Stimulated activated CD4-positive, alpha-beta T cell treated with anti-CD3 and anti-CD28 coated beads, Interleukin-1b, Interleukin-23, amount 100 ng/mL, for 4 hours (primary cell): ENCODE measurements at places on chromosomes 16 and 17.
A peak's percentile ranks its signal among the peaks of the same experiment; 100 is the strongest.

DNA sequence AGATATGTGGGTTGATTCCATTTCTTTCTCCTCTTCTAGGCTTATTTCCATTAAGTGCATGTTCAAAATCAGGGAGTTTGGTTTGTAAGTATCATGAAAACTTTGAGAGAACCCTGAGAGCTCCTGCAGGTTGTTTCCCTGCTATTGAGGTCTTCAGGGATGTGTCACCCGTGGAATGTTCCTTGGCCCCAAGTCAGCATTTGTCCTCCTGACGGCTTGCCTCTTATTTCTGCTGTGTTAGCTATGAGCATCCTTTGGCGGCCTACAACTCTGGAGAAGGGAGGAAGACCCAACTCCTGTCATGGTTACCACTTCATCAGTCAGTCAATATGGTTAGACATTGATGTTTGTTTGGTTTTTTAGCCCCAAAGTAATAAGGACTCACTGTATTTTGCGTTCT lies 180.8 kb downstream of the FTO start:
- DNase-seq: no peak

- no peak for DNase-seq
These were observed 642.7 kb downstream of the HS3ST4 start for GRCh38 chr16:26334218-26335111.

DNA sequence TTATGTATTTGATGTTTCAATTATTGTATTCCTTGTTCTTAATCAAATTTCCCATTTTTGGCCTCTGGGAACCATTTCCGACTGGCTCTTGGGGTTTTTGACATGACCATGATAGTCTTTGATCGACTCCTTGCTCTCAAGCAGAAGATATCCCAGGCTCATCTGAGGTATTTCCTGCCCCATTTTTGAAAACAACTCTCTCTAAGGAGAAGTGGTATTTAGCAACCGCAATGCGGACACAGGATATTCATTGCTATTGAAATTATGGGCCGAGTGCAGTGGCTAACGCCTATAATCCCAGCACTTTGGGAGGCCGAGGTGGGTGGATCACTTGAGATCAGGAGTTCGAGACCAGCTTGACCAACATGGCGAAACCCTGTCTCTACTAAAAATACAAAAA lies 5.5 kb downstream of the TANGO6 start:
- no peak for DNase-seq

DNA sequence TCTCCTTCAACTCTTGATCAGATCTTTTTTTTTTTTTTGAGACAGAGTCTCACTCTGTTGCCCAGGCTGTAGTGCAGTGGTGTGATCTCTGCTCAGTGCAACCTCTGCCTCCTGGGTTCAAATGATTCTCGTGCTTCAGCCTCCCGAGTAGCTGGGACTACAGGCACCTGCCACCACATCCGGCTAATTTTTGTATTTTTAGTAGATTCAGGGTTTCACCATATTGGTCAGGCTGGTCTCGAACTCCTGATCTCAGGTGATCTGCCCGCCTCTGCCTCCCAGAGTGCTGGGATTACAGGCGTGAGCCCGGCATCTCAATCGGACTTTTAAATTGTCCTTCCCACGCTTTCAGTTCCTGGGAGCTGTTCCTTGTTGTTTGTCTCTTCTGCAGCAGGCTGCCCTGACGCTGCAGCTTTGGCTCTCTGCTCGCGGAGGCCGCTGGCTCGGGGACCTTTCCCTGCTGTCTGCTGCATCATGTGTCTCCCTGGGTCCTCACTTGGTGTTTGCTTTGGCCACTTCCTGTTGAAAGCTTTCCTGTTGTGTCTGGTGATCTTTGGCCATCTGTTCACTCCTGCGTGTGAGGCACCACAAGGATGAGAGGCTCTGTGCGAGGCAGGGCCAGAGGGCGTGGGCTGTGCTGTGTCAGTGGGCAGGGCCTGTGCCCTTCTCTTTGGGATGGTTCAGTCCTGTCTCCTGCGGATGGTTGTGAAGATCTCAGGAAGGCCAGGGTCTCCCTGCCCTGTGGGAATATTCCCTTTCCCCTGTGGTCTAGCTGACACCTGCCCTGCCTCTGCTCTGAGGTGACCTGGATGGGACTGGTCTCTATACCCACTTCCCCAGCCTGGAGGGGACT lies 18.4 kb upstream of the CAPN15 start:
- no peak for DNase-seq

- DNase-seq: peak; percentile 85
These were observed 13.2 kb downstream of the ATP5PD start for GRCh38 chr17:75033346-75034235.

GRCh38 chr17:76241204-76241538 lies 878 bp upstream of the RNF157 start:
- DNase-seq: no peak

- no peak for DNase-seq
These were observed 6.4 kb downstream of the CMTM2 start for GRCh38 chr16:66585481-66586239.

GRCh38 chr16:86609115-86609514 lies 30.8 kb downstream of the FOXL1 start:
- no peak for DNase-seq

GRCh38 chr17:19753051-19753509 lies 5.0 kb upstream of the ALDH3A1 start:
- no peak for DNase-seq

GRCh38 chr17:16987830-16988601 lies 16.1 kb upstream of the TNFRSF13B start:
- DNase-seq: no peak

DNA sequence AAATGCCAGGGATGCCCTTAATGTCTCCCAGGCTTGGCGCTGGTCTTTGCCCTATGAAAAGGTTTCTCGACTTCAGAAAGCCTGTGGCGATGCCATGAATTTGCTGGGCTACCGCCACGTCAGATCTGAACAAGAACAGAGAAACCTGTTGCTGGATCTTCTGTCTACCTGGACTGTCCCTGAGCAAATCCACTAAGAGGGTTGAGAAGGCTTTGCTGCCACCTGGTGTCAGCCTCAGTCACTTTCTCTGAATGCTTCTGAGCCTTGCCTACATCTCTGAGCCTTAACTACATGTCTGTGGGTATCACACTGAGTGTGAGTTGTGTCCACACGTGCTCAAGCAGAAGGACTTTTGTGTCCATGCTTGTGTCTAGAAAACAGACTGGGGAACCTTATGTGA lies 11.4 kb downstream of the CHST4 start:
- DNase-seq: peak; percentile 16

- peak; percentile 45 for DNase-seq
These were observed 40.5 kb upstream of the ATP2A3 start for GRCh38 chr17:4004517-4005295.

DNA sequence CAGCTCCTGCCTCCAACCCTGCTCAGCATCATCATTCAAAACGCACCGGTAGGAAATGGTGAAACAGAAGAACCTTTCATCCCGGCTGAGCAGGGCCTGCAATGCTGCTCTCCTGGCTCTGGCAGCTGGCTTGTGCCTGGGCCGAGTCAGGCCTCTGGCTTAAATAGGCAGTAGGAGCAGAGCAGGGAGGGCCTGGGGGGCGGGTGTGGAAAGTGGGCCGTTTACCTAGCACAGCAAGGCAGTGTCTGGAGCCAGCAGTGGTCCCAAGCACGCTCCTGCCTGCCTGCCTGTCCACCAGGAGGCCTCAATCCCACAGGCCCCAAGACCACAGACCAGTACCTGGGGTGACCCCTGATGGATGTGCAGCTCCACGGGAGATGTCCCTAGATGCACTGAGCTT lies 59.3 kb downstream of the SMPD3 start:
- no peak for DNase-seq

GRCh38 chr16:28990375-28991040 lies 5.7 kb downstream of the LAT start:
- DNase-seq: peak; percentile 58

- DNase-seq: no peak
These were observed 125.3 kb downstream of the ANKRD11 start for GRCh38 chr16:89365044-89365467.

- DNase-seq: peak; percentile 25
These were observed at the start of gene NGFR for GRCh38 chr17:49494986-49495841. NGFR (plus strand) TSS chr17:49495293; CDS start chr17:49495418, 125 bp downstream.

GRCh38 chr17:1111599-1112443 lies 68.0 kb downstream of the ABR start:
- no peak for DNase-seq

DNA sequence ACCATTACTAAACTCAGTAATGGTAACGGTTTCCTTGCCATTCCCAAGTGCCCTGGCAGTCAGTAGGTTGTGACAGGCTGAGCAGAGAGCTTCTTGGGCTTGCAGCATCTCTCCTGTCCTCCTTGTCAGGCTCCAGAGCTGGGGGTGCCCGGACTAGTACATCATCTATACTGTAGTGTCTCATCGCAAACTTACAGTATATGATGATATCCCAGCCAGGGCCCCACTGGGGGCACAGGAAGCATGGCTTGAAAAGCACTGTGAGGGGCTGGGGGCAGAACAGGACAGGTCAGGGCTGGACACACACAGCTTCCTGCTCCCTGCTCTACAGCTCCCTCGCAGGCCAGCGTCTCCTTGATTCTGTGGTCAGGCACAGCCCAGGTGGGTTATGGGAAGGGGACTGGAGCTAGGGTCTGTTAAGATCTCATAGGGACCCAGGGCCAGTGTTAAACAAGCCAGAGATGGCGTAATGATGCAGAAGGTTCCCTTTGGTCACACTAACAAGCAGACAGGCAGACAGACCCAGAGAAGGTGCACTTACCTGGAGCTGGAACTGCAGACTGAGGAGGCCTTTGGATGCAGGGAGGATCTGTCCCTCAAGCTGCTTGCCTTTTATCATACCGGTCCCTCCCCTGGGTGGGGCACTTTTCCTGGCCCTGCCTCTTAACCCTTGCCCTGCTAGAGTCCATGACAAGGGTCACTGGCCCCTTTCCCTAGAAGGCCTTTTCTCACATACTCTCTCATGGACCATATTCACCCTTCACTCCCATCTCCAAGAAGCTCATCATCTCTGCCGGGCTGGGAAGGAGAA lies 6.8 kb downstream of the ERAL1 start:
- DNase-seq: no peak

DNA sequence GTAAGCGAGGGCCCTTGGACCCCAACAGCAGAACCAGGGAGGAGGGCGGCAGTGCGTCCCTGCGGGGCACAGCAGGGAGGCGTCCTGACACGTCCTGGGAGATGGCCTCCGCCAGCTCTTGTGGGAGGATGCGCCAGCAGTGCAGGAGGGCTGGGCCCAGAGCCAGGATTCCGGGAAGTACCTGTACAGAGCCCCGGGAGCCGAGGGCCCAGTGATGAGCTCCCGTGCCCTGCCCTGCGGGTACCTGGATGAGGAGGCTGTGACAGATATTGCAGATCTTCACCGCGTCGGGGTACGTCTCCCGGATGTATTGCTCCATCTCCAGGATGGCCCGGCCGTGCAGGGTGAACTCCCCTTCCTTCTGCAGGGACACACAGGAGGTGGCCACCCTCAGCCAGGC lies 23.1 kb downstream of the KDM8 start:
- DNase-seq: no peak

- DNase-seq: no peak
These were observed 167.1 kb downstream of the BANP start for GRCh38 chr16:88118376-88118775.

DNA sequence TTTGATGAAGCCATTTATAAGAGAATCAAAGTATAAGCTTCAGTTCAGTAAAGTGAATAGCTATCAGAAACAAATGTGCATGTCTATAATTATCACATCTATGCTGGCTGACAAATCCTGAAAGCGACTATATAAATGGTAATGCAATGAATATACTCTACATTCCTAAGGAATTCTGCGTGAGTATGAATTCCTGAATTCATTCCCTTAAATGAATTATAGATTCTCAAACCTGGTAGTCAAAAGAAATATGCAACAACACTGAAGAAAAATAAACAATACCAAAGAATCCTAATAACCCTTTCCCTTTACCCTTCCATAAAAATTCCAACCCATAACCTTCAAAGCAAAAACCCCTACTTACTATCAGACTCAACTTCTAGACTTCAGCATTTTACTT lies 416.6 kb upstream of the PMFBP1 start:
- no peak for DNase-seq

DNA sequence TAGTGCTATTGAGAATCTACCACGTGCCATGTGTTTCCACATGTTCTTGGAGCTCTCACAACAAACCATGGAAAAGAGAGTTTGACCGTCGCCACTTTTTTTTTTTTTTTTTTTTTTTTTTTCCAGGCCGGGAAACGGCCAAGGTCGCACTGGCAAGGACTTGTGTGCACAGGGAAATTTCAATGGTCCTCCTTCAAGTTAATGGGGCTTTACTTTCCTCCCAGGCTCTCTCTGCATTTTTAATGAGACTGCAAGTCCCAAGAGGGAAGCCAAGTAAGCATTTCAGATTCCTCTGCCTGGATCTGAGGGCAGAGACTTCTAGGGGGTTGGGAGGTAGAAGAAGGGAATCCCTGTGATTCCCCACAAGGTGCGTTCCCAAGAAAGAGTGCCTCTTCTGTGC lies 94.7 kb upstream of the MPHOSPH6 start:
- no peak for DNase-seq

GRCh38 chr16:28082624-28083023 lies 19.1 kb upstream of the GSG1L start:
- DNase-seq: no peak

- DNase-seq: no peak
These were observed 189.7 kb upstream of the SDK2 start for GRCh38 chr17:73833775-73834488.

DNA sequence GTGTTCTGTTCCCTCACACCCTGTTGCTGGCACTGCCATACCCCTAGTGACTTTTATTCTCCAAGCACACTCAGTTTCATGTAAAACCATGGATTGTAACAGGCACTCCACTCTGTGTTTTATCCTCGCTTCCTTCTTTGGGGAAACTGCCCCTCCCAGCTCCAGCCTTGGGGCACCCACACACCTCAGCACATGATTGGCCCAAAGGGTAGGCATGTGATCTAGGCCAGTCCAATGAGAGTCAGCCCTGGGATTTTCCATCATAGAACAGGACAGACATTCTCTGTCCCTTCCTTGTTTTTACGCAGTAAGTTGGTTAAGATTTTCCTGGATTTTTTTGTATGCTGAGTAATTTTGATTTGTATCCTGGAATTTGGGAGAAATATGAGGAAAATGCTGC lies 115.4 kb downstream of the C16orf95 start:
- DNase-seq: no peak

DNA sequence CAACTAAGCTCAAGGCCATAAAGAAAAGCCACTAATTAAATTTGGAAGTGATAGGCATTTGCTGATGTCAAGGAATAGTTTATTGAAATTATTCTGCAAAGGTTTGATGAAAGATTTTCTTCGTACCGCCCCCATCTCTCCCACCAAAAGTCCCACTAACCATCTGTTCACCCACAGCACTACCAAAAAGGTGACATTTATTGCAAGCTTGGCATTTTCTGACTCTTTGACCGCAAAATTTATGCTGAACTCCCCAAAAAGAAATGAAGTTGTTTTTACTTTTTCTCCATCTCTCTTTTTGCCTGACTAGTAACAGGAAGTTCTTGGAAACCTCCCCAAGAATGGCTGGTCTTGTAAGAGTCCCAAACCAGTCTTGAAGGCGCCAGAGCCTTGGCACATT lies 384.9 kb upstream of the SOX9 start:
- DNase-seq: no peak

GRCh38 chr17:39599004-39599664 lies 8.6 kb downstream of the NEUROD2 start:
- no peak for DNase-seq

- no peak for DNase-seq
These were observed 36.1 kb downstream of the WNT3 start for GRCh38 chr17:46782250-46782953.
